ENCODE measurements at places on chromosomes 7 and 10. TPM values are rescaled to one million over a fixed set of nuclear protein-coding genes. Genes with fewer than 3 reads are reported as not detected.

FGFR2 gene
- 0.64 TPM for total RNA-seq

MYOZ1 gene
- 0.46 TPM for total RNA-seq

CLDN15 gene
- 1.2 TPM for total RNA-seq

FOXI2 gene
- 0.07 TPM for total RNA-seq

AKR1C3 gene
- total RNA-seq = 12.7 TPM

TBXAS1 gene
- 17.7 TPM for total RNA-seq

CPA2 gene
- 0.87 TPM for total RNA-seq

CELF2 gene
- 82.9 TPM for total RNA-seq

ATG9B gene
- not detected for total RNA-seq

MARCHF5 gene
- total RNA-seq = 33.4 TPM

RET gene
- total RNA-seq = 1.2 TPM

TAC1 gene
- total RNA-seq = not detected

MASTL gene
- 2.0 TPM for total RNA-seq

- H3K36me3 ChIP-seq = no peaks in the 10 kb centered on the region
- peak overlapping the region; percentile 94 for H3K27ac ChIP-seq
- peaks cover 62% of the 10 kb centered on the region for H3K4me1 ChIP-seq
- no peaks in the 10 kb centered on the region for H3K27me3 ChIP-seq
Observed at GRCh38 chr10:75402486-75403143, 1.1 kb upstream of the ZNF503 start.

DNA sequence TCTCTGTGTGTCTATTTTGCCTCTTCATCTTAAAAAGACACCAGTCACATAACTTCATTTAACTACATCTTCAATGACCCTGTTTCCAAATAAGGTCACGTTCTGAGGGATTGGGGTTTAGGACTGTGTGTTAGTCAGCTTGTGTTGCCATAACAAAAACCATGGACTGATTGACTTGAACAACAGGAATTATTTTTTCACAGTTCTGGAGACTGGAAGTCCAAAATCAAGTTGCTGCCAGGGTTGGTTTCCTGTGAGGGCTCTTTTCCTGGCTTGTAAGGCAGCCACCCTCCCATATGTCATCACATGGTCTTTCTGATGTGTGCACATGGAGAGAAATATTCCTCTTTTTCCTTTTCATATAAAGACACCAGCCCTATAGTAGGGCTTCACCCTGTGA lies 55.3 kb downstream of the REEP3 start:
- H3K4me3 ChIP-seq = no peak overlapping the region
- no peak overlapping the region for H3K27ac ChIP-seq
- H3K36me3 ChIP-seq = no peaks in the 10 kb centered on the region
- peaks cover 51% of the 10 kb centered on the region for H3K4me1 ChIP-seq
- H3K27me3 ChIP-seq = no peaks in the 10 kb centered on the region
- no peak for DNase-seq

DNA sequence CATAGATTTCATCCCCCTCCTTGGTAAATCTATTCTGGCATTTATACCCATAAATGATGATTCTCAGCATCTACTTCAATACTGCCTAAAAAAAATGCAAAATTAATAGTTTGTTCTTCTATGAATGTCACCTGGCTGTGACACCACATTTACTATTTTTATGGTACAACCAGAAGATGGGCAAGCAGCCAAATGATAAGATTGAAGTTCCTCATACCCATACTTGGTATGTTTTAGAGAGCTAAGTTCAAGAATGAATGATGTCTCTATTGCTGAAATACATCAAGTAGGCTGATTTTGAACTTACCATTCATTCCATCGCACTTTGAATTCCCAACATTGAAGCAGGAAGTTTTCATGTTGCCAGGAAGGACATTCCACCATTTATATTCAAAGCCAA lies 134.2 kb downstream of the ELAPOR2 start:
- no peaks in the 10 kb centered on the region for H3K4me1 ChIP-seq
- peaks cover 9% of the 10 kb centered on the region for H3K36me3 ChIP-seq
- H3K27ac ChIP-seq = no peak overlapping the region
- no peaks in the 10 kb centered on the region for H3K27me3 ChIP-seq
- no peak for DNase-seq

DNA sequence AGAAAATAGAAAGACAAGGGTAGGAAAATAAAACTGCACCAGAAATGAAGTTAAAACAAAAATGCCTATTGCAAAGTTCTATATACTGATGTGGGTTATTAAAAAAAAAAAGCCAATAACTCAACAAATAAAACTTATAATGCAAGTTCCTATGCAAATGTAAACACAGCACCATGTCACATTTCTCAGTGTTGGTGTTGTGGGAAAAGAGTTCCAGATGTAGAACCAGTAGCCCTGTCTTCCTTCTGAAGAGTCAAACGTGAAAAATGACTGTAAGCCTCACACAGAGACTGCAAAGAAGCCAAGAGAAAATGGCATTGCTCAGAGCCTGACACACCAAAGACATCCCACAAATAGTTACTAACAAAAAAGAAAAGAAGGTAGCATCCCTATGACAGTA lies 10.1 kb downstream of the PON2 start:
- H3K36me3 ChIP-seq = no peaks in the 10 kb centered on the region
- no peak overlapping the region for H3K4me3 ChIP-seq
- no peaks in the 10 kb centered on the region for H3K4me1 ChIP-seq
- H3K27ac ChIP-seq = no peak overlapping the region

- H3K27me3 ChIP-seq = no peaks in the 10 kb centered on the region
- no peak for DNase-seq
- no peak overlapping the region for H3K4me3 ChIP-seq
- H3K36me3 ChIP-seq = no peaks in the 10 kb centered on the region
Observed at GRCh38 chr10:106960812-106961211, 203.7 kb downstream of the SORCS1 start.

DNA sequence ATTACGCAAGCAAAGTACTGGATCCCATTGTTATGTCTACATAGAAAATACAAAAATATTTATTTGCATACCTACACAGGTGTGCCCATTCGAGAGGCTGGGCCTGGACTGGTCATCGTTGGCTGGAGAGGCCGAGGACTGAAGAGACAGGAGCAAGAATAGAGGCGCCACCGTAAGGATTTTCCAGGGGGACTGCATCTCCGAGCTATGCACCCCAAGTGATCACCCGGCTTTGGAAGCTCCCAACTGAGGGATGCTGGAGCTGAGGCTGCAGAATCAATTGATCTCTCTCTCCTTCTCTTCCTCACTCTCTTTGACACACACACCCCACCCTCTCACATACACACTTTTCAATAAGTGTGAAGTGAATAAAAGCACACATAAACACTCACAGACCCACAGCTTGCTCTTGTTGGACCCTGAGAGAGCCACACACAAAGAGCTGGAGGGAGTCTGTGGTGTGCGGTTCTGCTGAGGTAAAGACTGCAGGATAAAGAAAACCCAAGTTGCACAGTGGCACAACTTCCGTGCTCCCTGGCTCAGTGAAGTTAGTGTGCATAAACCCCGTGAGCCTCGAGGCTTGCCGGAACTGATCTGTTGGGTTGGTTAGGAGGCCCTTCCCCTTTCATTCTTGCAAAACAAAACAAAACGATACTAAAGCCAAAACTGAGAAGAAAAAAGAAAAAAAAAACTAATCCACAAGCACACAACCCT lies at the start of gene AOAH:
TSS of gene AOAH (minus strand) at position 544 of the 714 bp plus-strand sequence. CDS start at position 198, 346 bp downstream.
- no peak within 1 kb of the TSS for H3K27ac ChIP-seq
- DNase-seq = peak; percentile 43
- H3K36me3 ChIP-seq = no peaks in the 10 kb centered on the region
- H3K4me3 ChIP-seq = no peak within 1 kb of the TSS

GRCh38 chr10:51340845-51341610 lies 266.7 kb downstream of the PRKG1 start:
- H3K4me1 ChIP-seq = no peaks in the 10 kb centered on the region
- H3K27me3 ChIP-seq = no peaks in the 10 kb centered on the region
- H3K27ac ChIP-seq = no peak overlapping the region
- DNase-seq = no peak
- no peaks in the 10 kb centered on the region for H3K36me3 ChIP-seq

- no peaks in the 10 kb centered on the region for H3K27me3 ChIP-seq
- no peak overlapping the region for H3K4me3 ChIP-seq
- no peak overlapping the region for H3K27ac ChIP-seq
- DNase-seq = no peak
- no peaks in the 10 kb centered on the region for H3K4me1 ChIP-seq
- H3K36me3 ChIP-seq = no peaks in the 10 kb centered on the region
Observed at GRCh38 chr10:85643171-85643844, 723.3 kb downstream of the GRID1 start.

DNA sequence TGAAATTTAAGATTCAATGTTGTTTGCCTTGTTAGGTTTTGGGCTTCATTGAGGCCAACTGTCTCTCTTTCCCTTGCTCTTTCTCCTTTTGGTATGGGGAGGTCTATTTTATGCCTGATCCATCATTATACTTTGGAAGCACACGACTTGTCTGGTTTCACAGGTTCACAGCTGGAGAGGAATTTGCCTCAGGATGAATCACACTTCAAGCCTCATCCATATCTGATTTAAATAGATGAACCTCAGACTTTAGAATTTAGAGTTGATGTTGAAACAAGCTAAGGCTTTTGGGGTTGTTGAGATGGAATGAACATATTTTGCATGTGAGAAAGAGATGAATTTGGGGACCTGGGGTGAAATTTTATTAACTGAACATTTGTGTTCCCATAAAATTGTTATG lies 150.5 kb upstream of the IGFBP3 start:
- H3K4me3 ChIP-seq = no peak overlapping the region
- no peak overlapping the region for H3K27ac ChIP-seq
- no peak for DNase-seq
- no peaks in the 10 kb centered on the region for H3K36me3 ChIP-seq

DNA sequence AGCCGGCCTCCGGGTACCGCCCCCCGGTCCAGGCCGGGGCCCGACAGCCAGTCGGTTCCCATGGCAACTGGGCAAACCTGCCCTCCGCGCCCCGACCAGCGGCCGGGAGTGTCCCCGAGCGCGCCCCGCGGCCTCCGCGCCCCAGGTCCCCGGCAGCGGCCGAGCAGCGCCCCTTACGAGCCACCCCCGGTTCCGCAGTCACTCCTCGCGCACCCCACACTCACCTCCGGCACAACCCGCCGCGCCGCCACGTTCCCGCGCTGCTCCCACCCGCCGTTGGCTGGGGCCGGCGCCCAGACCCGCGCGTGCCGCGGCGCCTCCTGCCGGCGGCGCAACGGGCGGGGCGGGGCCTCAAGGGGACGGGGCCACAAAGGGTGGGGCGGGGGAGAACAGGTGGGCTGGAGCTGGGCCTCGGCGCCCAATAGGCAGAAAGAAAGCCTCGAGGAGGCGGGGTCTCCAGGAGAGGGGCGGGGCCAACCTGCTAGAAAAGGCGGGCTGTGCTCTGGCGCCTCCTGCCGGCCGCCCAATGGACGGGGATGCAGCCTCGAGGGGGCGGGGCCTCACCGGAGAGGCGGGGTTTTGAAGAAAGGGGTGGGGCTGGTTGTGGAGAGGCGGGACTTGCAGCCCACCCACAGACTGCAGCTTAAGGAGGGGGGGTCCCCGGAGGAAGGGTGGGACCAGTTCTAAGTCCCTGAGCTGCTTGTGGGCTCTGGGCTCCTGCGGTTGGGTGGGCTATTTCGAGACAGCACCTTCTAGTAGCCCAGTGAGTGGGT lies at the start of gene RADIL:
TSS of gene RADIL (minus strand) at position 345 of the 773 bp plus-strand sequence. CDS start 5,577 bp downstream, outside the sequence.
- peak within 1 kb of the TSS; percentile 80 for H3K27ac ChIP-seq
- peak; percentile 94 for DNase-seq
- H3K27me3 ChIP-seq = peaks cover 8% of the 10 kb centered on the region
- H3K4me3 ChIP-seq = peak within 1 kb of the TSS; percentile 69

- no peak for DNase-seq
- no peaks in the 10 kb centered on the region for H3K27me3 ChIP-seq
- H3K4me3 ChIP-seq = peak overlapping the region; percentile 79
- peak overlapping the region; percentile 85 for H3K27ac ChIP-seq
Observed at GRCh38 chr10:92238586-92239098, 52.2 kb downstream of the CPEB3 start.

DNA sequence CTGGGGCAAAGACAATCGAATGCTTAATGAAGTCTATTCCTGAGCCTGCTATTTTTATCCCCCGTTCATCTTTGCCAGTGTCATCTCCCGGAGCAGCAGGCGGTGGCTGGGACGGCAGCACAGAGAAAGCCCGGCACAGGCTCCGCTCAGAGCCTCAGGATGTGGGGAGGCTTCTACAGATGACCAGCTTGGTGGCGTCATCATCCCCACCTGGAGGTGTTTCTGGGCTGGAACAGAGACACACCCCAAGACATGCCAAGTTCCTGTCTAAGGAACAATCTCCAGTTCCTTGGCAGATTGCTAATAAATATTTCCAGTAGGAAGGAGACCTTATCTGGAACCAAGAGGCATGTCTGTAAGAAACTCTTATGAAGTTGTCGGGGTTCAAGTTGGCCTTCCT lies 552.4 kb upstream of the MGMT start:
- H3K27ac ChIP-seq = peak overlapping the region; percentile 65
- DNase-seq = no peak
- H3K4me3 ChIP-seq = no peak overlapping the region
- H3K4me1 ChIP-seq = peaks cover 16% of the 10 kb centered on the region
- peaks cover 6% of the 10 kb centered on the region for H3K27me3 ChIP-seq

DNA sequence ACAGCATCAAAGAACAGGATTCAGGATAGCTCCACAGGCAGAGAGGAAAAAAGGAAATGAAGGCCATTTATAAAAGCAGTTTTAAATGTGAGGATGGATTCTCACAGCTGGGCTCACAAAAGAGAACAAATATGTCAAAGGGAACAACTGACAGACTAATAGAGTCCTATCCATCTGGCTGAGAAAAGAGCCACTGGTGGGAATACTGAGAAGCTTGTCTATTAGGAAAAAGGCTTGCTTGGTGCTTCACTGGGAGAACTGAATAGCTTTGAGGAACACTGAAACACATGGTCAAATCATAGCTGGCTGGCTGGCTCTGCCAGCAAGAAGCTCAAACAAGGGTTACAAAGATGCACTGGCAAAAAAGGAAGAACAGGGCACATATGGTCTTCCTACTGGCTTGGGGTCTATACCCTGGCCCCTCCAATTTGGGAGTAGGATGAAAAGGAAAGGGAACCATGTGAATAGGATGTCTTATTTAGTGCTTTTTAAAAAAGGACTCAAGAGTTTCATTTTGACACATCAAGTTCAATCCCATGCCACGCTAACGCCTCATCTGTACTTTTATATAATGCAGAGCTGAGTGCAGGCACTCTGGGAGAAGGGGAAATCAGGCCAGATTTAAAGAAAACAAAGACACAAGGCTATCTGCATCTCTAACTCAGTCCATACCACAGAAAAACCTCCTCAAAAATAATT lies 44.8 kb upstream of the KCNIP2 start:
- no peak overlapping the region for H3K4me3 ChIP-seq
- H3K27me3 ChIP-seq = no peaks in the 10 kb centered on the region
- no peak for DNase-seq

DNA sequence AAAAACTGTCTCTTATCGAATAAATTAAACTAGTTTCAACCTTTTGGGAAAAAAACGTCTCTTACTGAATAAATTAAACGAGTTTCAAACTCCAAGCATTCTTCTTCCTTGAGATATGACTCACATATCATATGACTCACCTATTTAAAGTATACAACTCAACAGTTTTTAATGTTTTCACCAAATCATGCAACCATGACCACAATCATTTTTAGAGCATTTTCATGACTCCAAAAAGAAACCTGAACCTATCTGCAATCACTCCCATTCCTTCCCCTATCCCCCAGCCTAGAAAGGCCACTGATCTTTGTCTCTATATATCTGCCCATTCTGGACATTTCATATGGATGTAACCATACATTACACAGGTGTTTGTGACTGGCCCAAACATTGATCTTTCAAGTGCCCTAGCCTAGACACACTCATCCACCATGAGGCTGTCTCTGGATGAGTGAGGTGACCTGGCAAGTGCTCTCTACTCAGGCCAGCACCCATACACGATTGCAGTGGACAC lies 115.3 kb downstream of the PIP4K2A start:
- no peaks in the 10 kb centered on the region for H3K4me1 ChIP-seq
- H3K27ac ChIP-seq = no peak overlapping the region
- H3K27me3 ChIP-seq = no peaks in the 10 kb centered on the region
- no peak for DNase-seq

- DNase-seq = no peak
- H3K27ac ChIP-seq = no peak overlapping the region
- no peaks in the 10 kb centered on the region for H3K36me3 ChIP-seq
- no peak overlapping the region for H3K4me3 ChIP-seq
- no peaks in the 10 kb centered on the region for H3K27me3 ChIP-seq
Observed at GRCh38 chr7:116447966-116448839, 51.3 kb upstream of the CAV2 start.
